ENCODE measurements at places on chromosomes 2 and 18.
A peak's percentile ranks its signal among the peaks of the same experiment; 100 is the strongest.

DNA sequence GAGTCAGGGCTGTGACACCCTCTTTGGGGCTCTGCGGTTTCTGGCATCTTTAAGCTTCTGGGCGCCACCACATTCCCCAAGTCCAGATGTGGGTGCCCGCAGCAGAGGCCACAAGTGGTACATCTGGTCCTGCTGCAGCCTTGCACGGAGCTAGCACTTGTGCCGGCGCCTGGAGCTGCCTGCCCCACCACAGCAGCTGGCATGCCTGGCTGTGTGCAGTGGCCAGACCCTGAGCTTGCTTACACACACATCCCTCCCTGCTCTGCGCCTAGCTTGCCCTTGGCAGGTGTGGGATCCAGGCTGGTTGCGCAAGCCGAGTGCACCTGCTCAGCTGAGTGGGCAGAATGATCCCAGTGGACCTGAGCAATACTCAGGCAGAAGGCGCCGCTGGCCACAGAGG, 27.3 kb downstream of the SLC4A10 start:
- no peak for DNase-seq

GRCh38 chr2:9813312-9814128, 29.8 kb upstream of the TAF1B start:
- peak; percentile 81 for DNase-seq

- DNase-seq, result no peak
Observed at GRCh38 chr2:160238392-160238791, 38.3 kb upstream of the ITGB6 start.

DNA sequence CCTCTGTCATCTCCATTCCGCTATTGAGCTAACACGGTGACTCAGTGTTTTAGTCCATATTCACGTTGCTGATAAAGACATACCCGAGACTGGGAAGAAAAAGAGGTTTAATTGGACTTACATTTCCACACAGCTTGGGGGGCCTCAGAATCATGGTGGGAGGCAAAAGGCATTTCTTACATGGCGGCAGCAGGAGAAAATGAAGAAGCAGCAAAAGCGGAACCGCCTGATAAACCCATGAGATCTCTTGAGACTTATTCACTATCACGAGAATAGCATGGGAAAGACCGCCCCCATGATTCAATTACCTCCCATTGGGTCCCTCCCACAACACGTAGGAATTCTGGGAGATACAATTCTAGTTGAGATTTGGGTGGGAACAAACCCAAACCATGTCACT, 22.6 kb upstream of the CXXC1 start:
- DNase-seq, result no peak

DNA sequence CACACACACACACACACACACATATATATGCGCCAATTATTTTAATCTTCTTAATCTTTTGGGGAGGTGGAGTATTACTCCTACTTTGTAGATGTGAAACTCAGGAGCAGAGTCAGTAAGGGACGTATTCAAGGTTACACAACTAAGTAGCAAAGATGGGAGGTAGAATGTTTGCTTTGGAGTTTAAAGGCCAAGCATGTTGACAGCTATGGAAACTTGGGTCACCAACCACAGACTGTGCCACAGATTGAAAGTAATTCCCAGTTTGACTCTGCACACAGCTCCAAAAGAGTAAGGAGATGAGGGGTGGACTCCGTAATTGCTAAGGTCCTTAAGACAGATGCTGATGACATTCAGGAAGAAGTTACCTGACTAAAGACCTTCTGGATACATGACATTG, 124.8 kb upstream of the ITGB6 start:
- DNase-seq, result no peak

GRCh38 chr18:54035927-54036326, 188.5 kb downstream of the MBD2 start:
- no peak for DNase-seq

Data from stimulated activated naive CD8-positive, alpha-beta T cell treated with anti-CD3 and anti-CD28 coated beads, Interleukin-15, Interleukin-2, amounts not matched to agents 100 U/mL and 50 U/mL, for 24 hours (primary cell).